ENCODE measurements at places on chromosomes 13 and 19. TPM values are rescaled to one million over a fixed set of nuclear protein-coding genes. Genes with fewer than 3 reads are reported as not detected.
A peak's percentile ranks its signal among the peaks of the same experiment; 100 is the strongest.

GRCh38 chr13:73828811-73829210, 305.4 kb downstream of the KLF12 start:
- DNase-seq = no peak

- DNase-seq = peak; percentile 100
Measured at GRCh38 chr13:80469853-80470381, 129.0 kb upstream of the SPRY2 start.

Gene HMGB1
- total RNA-seq = 74.0 TPM

DNA sequence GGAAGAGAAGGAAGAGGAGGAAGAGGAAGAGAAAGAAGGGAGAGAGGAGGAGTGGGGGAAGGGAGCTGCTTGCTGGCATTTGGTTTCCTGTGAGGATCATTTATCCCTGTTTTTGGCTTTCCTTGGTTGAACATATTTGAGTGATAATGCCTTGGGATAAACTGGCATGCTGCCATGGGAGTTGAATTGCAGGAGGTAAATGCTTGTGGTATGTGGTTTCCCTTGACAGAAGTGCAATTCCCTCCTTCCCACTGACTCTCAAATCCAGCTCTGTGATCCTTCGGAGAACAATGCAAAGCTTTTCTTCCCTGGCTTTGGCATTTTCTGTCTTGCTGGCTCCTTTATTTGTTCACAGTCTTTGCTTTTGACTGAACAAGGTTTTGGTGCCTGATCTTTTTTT, 27.2 kb upstream of the CBY2 start:
- peak; percentile 99 for DNase-seq

- peak; percentile 65 for DNase-seq
Measured at GRCh38 chr13:68748038-68748437, 1359.6 kb upstream of the ATXN8OS start.

DNA sequence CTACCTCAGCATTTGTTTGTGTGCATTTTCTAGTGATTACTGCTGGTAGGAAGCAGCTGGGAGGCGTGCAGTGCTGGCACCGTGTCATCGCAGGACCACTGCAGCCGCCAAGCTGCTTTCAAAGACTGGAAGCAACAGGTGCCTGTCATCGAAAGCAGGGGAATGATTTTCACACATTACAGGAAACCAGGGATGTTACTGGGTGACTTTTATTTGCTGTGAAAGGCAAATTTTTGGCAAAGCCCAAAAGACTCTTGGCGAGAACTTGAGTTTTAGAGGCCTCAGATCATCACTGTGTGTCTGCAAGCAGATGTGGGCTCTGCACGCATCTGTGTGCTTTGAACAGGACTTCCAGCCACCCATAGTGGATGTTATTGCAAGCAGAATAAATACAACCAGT, 176.4 kb downstream of the FLT1 start:
- no peak for DNase-seq

Gene PRDX2
- 166 TPM for total RNA-seq

Gene SLITRK1
- total RNA-seq = not detected

GRCh38 chr13:42720113-42720857, 61.1 kb upstream of the FAM216B start:
- peak; percentile 95 for DNase-seq

DNA sequence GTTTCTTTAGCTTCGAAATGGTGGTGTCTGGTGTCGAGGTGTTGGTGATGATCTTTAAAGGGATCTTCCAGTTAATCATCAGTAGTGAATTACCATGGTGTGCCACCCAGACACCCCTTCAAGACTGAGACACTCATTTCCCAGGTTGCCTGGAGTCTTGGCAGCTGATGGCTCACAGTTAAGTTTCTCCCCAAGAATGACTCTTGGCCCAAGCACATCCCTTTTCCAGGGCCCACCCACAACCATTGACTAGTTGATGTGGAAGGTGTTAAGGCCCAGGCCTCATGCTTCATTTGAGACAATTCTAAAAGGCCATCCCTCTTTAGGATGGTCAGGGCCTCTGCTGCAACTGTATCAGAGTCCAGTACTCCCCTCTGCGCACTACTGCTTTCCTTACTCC, 145.5 kb downstream of the FOXO1 start:
- DNase-seq = no peak

DNA sequence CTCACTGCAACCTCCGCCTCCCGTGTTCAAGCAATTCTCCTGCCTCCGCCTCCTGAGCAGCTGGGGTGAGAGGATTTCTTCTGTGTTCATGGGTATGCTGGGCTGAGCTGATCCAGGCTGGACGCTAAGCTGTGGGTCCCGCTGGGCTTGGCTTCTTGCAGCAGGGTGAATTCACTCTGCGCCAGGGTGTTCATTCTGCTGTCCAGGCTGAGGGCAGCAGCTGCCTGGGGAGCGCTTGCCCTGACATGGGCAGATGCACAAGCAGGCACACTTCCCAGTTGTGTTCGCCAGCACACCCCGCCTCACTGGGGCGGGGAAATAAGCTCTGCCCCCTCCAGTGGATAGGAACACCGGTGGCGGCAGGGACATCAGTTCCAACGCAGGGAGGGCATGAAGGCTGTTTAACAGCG, 7.3 kb upstream of the INAFM1 start:
- DNase-seq = no peak

Gene LHB
- not detected for total RNA-seq

Gene LYL1
- under 0.01 TPM for total RNA-seq

GRCh38 chr19:2050349-2050990, 574 bp downstream of the MKNK2 start:
- DNase-seq = no peak

Gene GNG14
- total RNA-seq = not detected

- DNase-seq = no peak
Measured at GRCh38 chr19:3189702-3190469, 4.2 kb downstream of the NCLN start.

Gene CABP5
- not detected for total RNA-seq

Gene SIGLEC6
- not detected for total RNA-seq

DNA sequence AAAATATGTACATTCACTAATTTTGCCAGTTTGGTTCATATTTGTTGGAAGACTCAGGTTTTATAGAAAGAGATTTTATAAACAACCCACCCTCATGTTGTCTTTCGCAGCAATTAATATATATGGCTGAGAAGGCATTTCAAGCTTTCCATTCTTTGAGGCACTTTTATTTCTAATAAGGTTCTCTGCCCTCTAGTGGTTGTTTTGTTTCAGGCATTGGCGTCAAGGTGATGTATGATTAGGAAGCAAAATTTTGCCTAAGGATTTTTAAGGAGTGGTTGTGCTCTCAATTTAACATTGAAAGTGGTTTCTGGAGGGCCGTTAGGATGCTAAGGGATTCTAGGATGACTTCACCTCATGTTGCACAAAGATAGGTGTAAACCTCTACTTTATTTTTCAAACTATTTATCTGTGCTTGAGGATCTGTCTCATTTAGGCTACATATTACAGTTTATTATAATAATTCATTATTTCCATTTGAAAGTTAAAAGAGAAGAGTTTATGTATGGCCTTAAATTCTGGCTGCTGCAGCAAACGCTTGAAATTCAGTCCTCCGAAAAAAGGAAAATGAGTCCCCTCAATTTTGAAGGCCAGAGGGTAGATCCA, 35.9 kb downstream of the OXGR1 start:
- peak; percentile 40 for DNase-seq

DNA sequence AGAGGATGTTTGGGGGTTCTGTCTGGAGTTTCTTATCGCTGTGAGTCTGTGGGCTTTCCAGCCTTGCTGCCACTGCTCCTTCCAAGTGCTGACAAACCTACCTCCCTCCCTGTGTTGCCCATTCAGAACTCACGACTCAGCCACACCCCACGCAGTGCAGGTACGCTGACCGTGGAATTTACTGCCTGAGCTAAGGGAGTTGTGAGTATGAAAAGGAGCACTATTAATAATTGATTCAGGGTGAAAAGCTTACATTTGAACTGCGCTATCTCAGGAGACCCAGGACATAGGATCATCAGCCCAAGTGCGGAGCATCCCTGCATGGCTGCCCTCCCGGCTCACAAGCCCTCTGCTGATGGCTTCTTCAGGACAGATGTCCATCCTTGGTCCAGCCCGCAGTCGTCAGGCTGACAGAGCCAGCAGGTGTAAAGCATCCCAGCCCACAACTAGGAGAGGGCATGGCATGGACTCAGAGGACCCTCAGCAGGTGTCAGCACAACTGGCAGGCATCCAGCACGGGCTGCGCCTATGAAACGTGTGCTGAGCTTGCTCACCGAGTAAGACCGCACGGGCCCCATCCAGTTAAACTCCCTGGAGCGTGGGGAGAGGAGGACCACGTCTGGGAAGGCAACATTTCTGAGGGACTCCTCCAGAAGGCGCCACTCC, 244.0 kb downstream of the COL4A1 start:
- DNase-seq = no peak

GRCh38 chr13:51773515-51773914, 30.4 kb downstream of the DHRS12 start:
- no peak for DNase-seq

Gene ZNF844
- total RNA-seq = 15.4 TPM

Gene CFAP97D2
- not detected for total RNA-seq

GRCh38 chr13:70022646-70023045, 85.0 kb upstream of the ATXN8OS start:
- DNase-seq = no peak

Gene ZNF470
- 6.9 TPM for total RNA-seq

Gene PSG7
- not detected for total RNA-seq

Gene MYDGF
- 181 TPM for total RNA-seq

DNA sequence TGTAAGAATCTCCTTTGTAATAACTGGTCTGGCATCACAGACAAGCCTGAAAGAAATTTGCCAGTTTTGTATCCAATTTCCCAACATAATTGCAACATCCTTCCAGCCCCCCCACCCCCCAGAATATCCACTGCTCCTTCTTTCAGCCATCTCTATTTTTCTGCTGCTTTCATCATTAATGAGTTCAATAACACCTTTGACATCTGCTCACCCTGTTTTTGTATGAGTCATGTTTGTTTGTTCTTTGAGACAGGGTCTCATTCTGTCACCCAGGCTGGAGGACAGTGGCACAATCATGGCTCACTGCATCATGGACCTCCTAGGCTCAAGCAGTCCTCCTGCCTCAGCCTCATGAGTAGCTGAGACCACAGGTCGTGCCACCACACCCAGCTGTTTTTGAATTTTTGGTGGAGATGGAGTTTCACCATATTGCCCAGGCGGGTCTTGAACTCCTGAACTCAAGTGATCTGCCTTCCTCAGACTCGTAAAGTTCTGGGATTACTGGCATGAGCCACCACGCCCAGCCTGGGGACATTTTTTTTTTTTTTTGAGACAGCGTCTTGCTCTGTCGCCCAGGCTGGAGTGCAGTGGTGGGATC, 7.0 kb upstream of the ZC3H4 start:
- no peak for DNase-seq

Gene UBE2L5
- total RNA-seq = not detected

Gene KLF5
- total RNA-seq = 0.83 TPM

DNA sequence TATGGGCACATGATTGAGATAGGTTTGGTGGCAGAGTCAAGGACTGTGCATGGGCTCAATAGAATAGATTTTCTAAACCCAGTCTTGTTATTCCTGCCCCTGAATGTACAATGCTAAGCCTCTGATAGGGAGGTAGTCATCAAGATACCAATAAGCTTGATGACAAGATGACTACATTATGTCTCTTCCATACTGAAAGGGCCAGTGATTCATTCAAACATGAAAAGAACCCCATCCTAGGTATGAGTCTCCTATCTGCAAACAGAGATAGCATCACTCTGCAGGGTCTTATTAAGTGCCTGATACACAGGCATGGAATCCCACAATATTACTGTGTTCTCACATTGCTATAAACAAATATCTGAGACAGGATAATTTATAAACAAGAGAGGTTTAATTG, 40.3 kb upstream of the UFM1 start:
- DNase-seq = no peak

DNA sequence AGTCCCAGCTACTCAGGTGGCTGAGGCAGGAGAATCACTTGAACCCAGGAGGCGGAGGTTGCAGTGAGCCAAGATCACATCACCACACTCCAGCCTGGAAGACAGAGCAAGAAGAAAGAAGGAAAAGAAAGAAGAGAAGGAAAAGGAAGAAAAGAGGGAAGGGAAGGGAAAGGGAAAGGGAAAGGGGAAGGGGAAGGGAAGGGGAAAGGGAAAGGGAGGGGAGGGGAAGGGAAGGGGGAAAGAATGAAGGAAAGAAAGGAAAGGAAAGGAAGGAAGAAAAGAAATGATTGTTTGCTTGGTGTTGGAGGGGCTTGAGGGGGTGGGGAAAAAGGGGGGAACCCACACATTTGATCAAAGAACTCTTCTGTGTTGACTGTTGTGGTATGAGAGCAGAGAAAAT, 10.0 kb downstream of the PMIS2 start:
- DNase-seq = no peak

GRCh38 chr13:100108913-100109507, 20.1 kb downstream of the PCCA start:
- no peak for DNase-seq

DNA sequence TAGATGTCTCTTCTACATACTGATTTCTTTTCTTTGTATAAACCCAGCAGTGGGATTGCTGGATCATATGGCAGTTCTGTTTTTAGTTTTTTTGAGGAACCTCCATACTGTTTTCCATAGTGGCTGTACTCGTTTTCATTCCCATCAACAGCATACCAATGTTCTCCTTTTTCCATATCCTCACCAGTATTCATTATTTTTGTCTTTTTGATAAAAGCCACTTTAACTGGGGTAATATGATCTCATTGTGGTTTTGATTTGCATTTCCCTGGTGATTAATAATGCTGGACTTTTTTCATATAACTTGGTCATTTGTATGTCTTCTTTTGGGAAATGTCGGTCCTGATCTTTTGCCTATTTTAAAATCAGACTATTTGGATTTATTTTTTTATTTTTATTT, 108.5 kb downstream of the PAN3 start:
- DNase-seq = no peak

All from fibroblast of lung (primary cell).